ENCODE measurements at places on chromosomes 1 and 21. TPM values are rescaled to one million over a fixed set of nuclear protein-coding genes. Genes with fewer than 3 reads are reported as not detected.
A peak's percentile ranks its signal among the peaks of the same experiment; 100 is the strongest.

DNA sequence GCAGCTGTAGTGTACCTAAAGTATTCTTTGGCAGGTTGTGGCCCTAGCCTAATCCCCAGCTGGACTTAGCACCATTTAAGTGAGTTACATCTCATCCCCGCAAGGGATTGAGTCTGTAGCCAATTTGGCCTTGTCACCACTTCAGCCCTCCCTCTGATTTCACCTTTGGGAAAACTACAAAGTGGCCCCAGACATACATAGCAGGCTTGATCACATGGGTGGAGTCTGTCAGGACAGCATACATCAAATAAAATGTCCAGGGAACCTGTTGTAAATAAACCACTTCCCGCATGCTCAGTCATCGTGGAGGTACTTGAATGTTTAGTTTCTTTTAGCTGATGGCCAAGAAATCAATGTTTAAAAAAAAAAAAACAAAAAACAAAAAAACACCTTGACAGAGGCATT is 142.5 kb downstream of the DHRS3 start:
- peak; percentile 90 for DNase-seq

GRCh38 chr1:78601068-78601467 is 19.2 kb upstream of the IFI44L start:
- DNase-seq = no peak

DNA sequence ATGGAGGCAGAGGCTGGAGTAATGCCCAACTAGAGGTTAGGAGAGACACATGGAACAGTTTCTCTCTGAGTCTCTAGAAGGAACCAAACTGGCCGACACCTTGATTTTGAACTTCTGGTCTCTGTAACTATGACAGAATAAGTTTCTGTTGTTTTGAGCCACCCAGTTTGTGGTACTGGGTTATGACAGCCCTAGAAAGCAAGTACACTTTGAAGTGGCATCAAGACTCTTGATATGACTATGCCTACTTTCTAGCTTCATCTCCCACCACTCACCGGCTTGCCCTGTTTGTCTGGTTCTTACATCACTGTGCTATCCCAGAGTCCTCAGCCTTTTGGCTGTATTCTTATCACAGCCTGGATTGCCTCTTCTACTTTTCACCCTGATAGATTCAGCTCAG is 230.3 kb upstream of the USP24 start:
- DNase-seq = no peak

GRCh38 chr1:10943991-10944730 is 68.3 kb upstream of the TARDBP start:
- peak; percentile 16 for DNase-seq

FAM151A gene
- total RNA-seq = not detected

PADI1 gene
- total RNA-seq = not detected

SPTA1 gene
- total RNA-seq = 0.02 TPM

PALMD gene
- 0.41 TPM for total RNA-seq

RNF186 gene
- not detected for total RNA-seq

CD160 gene
- total RNA-seq = not detected

GRCh38 chr1:203612932-203613682 is 13.5 kb upstream of the ATP2B4 start:
- DNase-seq = no peak

TRIM67 gene
- 1.1 TPM for total RNA-seq

NPHS2 gene
- total RNA-seq = not detected

TAS1R2 gene
- total RNA-seq = not detected

RAB25 gene
- total RNA-seq = 3.1 TPM

DNA sequence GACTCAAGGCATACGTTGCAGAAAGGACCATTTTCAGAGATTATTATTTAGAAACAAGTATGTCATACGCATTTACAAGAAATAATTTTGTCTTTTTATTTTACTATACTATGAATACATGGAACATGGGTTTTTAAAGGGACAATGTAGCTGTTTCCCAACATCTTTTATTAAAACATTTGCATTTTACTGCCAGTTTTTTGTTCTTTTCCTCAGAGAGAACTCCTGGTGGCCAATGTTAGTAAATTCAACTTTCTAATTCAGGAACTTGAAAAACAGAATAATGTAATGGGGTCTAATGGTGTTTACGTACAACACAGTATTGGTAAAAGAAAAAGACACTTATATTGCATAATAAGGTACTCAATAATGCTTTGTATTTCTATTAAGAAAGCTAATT is 14.9 kb downstream of the PRDM2 start:
- no peak for DNase-seq

GRCh38 chr1:114250683-114251572 is 97.3 kb upstream of the SYT6 start:
- no peak for DNase-seq

GRCh38 chr1:201017828-201018163 is 5.7 kb downstream of the KIF21B start:
- no peak for DNase-seq

GRCh38 chr1:186923486-186923885 is 94.7 kb downstream of the PLA2G4A start:
- no peak for DNase-seq

TNFRSF18 gene
- 0.66 TPM for total RNA-seq

ZSCAN20 gene
- 5.2 TPM for total RNA-seq

DNA sequence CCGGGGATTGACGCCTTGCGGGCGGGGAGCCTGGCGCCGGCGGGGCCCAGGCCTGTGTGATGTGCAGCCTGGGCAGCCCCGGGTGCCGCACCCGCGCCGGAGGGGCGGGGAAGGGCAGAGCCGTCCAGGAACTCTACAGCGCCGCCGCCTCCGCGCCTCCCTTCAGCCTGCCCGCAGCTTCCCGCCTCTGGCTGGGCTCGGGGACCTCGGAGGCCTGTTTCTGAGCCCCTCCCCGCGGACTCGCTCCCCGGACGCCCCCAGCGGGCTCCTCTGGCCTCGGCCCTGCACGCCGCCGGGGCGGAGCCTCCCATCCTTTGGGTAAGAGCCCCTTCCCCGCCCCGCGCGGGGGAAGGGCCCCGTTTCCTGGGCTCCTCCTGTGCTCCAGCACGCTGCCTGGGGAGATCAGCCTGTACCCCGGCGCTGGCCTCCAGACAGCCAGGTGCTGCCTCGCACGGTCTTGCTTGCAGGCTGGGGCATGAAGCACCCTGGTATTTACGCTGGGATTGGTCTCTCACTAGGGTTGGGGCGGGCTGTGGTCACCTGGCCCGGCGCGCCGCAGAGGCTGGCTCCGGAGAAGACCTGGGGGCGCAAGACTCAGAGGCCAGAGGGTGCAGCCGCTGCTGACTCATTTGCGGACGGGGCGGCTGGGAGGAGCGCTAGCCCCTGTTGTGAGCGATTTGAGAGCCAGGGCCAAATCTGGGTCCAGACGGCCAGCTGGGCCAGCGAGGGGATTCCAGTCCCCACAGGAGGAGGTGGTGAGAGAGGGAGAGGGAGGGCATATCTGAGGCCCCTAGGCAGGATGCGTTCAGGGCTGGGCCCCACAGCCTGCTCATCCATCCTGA is 5.7 kb upstream of the ACOT11 start:
- peak; percentile 77 for DNase-seq

CKS1B gene
- 36.5 TPM for total RNA-seq

DNA sequence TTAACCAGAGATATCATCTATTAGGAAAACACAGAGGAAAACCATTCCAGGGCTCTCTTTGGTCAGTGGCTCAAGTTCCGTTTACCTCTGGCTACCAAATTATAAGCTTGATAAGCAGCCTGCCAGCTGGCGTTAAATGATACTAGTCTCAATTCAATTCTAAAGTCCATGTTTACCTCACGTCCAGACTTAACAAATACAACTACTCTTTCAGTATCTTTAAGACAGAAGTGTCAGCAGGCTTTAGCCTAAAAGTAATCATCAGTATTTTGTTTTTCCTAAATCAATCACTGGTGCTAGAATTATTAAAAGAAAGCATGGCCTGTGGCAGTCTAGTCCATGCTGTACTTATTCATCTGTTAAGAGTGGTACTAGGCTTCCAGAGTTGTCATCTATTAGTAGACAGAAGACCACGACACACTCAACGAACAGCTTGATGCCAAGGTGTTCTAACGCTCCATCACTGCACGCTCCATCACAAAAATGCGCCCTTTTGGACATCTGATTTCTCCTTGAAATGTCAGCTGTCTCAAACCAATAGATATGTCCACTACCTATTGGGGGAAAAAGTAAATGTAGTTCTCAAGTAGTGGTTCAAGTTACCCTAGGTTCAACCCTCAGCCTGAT is 1.5 kb downstream of the IVNS1ABP start:
- no peak for DNase-seq

- DNase-seq = no peak
Observed at GRCh38 chr1:154485106-154485505, 16.9 kb upstream of the TDRD10 start.

- DNase-seq = no peak
Observed at GRCh38 chr1:171702598-171702997, 39.3 kb downstream of the VAMP4 start.

FAM177B gene
- total RNA-seq = not detected

DNA sequence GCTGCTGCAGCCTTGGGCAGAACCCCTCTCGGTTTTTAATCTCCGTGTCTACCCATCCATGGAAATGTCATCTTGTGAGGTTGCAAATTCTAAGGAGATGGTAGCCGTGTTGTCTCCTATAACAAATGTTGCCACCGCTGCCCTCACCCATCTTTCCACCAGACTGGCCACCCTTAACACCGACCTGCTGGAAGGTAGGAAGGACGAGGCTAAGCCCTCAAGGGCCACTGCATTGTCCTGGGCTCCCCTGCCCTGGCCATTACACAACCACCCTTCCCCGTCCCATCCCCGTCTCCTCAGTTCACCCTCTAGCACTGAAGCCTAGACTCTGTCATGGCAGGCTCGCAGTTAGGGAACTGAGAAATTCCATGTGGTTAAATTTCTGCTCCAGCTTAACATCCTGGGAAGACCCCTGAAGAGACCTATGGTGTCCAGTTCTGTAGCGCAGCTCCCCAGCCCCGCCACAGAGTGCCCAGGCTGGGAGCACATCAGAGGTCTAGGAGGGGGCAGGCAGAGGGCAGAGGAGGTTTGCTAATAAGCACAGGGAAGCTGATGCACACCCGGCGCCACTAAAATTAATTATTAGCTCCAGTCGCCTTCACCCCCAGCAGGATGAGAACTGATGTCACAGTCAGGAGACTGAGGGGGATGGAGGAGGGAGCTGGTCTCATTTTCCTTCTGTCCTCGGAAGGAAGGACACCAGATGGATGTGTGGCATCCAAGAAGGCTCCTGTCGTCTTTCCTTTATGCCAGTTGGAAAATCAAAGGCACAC is 38.3 kb downstream of the STUM start:
- no peak for DNase-seq

DNA sequence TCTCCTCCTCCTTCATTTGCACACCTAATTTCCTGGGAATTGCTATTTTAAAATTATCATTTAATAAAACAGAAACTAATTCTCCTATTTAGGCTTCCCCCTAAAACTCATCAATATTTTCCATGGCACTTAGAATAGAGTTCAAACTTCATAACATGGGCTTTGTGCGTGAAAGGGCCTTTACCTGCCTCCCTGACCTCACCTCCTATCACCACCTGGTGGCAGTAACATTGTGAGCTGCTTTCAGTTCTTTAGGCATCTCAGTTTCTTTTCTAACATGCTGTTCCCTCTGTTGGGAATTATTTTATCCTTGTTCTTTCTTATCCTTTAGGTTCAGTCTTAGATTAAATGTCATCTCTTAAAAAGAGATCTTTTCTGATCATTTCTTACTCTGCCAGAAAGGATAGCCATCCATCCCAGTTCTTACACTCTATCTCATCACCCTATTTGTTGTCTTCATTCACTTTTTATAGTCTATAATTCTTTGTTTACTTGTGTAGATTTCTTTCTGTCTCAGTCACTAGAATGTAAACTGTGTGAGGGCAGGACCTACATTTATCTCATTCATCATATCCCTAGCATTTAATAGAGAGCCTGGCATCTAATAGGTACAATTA is 133.8 kb upstream of the KIAA1614 start:
- DNase-seq = no peak

- no peak for DNase-seq
Observed at GRCh38 chr1:45923343-45923742, 119.9 kb downstream of the MAST2 start.

DNA sequence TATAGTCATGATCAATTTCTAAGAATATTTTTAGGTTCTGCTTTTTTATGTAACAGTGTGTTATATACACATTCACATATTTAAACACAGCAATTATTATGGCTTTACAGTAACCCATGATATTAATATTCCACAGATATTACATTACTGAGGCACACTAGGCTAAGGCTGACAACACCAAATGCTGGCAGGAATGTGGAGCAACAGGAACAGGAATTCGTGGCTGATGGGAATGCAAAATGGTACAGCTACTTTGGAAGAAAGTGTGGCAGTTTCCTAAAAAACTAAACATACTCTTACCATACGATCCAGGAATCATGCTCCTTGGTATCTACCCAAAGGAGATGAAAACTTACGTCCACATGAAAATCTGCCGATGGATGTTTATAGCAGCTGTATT is 1.9 kb upstream of the KCNJ9 start:
- no peak for DNase-seq

DNA sequence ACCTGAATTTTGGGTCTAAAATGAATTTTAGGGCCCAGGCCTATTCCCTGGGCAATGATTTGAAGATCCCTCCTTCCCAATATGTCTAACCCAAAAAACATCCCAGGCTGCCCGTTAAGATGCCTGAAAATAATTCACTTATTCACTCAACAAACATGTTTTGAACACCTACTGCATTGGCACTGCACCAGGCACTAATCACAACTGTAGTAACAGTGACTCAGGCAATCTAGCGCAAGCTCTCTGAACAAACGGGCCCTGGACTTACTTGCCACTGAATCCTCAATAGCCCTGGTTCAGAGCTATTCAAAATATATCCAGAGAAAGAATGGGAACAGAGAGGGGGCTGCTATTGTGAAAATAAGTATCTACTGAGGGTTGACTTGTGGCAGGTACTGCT is 4.2 kb downstream of the CD244 start:
- DNase-seq = no peak

CA14 gene
- 1.2 TPM for total RNA-seq

DNA sequence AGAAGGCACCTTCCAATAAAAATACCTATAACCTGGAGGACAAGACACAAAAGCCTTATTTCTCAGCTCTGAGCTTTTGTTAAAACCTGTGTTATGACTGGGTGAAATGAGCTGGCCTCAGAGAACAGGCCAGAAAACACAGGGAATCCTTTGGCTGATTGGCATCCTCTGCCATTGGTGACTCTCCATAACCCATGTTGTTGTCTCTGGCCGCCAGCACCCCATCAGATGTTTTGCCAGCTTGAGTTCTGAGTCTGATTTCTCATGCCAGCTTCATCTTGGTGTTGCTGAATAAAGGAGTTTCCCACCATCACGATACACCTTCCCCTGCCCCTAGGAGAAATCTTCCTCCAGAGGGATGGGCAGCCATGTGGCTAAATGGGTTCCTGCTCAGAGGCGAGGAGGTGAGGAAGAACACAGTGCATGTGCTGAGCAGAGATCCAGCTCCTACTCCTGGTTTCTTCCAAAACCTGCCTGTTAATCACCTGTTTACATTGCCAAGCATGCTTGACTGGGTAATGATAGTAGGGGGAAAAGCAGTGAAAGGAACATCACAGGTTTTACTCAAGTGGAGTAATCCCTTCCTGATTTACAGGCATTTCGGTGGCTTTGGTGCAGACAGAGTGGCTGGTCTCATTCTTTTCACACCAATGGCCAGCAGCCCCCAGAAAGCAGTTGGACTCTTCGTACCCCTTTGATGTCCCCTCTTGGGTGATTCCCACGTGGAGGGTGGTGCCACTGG is 109.8 kb downstream of the ROR1 start:
- DNase-seq = no peak

GRCh38 chr1:211511947-211512346 is 20.0 kb upstream of the RD3 start:
- DNase-seq = peak; percentile 55
